ENCODE measurements at places on chromosomes 5 and 9.

DNA sequence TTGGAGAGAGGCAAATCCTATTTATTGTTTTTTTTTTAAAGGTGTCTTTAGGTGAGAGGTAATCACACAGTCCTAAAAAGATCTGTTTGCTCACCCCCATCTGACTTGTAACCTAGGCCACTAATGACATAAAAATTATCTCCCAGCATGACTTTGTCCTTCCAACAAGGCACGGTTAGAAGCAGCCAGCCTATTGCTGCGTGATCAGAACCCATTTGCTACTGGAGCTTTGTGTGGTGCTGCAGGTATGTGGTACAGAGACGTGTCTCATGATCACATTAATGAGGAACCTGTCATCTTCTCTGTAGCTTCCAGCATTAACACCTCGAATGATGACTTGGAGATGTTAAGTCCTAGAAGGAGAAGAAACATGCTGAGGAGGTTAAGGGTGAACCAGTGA, 555.8 kb upstream of the TLE4 start:
- no peak for DNase-seq

GRCh38 chr9:100409176-100409556, 17.8 kb upstream of the MSANTD3 start:
- no peak for DNase-seq

GRCh38 chr9:11199335-11199734, 586.5 kb upstream of the PTPRD start:
- DNase-seq = no peak

DNA sequence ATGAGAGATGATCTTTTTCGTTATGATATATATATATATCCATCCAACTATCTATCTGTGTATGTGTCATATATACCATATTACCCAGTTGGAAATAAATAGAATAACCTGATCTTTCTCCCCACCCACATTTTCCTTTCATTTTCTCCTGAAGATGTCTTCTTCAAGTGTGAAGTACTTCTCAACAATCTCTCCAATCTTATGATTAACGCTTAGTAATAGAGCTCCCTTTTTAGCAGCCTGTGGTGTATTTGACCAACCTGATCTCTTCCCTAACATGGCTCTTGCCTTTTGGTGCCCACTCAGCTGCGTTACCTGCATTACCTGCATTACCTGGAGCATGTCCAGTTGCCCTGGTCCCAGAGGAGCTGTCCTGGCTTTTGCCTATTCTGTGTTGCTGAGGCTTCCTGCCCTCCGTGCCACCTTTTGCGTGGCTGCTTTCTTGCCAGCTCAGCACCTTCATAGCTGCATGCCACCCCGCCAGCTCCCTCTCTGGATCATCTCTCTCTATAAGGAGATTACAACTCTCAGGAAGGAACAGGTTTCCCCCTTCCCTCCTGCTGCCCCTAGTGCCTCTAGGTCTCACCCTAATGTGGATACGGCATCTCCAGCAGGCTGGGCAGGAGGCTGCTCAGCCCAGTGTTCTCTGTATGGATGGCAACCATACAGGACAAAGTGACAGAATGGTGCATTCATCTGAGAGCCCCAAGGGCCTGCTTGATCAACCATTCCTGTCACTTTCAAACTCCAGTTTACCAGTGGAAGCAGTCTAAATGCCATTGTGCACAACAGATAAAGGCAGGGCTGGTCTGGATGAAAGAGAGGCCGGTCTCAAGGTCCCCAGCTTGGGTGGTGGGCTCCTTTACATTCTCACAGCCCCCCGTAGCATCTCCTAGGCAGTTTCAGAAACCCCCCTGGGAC, 126.7 kb downstream of the GADD45G start:
- no peak for DNase-seq

DNA sequence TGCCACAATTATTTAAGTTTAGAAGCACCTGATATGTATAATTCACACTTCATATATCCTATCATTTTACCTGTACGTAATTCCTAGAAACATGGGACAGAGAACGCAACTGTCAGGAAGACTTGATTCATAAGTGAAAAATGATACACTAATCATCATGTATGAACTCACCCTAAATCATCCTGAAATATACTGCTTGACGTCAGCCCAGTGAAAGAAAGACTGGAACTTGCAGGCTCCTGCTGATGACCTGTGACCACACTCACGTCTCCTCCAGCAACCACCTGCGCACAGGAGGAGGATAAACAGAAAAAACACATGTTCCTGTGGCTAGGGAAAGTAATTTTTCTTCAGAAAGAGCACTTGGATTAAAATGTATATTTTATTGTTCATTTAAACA, 169.7 kb downstream of the MPDZ start:
- no peak for DNase-seq

DNA sequence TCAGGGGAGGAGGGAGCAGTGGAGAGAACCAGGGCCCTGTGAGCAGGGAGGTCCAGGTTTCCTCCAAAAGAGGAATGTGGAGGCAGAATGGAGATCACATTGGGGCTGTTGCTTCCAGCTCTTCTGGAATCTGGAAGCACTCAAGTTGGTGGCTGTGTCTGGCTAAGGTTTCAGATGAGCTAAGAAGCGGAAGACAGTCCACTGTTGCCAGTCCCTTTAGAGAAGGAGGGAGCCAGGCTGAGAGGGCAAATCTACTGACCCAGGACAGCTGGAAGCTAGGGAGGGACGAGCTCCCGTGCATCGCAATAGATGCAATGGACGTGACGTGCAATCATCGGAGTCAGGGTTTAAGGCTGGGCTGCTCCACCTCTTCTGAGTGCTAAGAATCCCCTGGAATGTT, 71.2 kb downstream of the TENT4A start:
- DNase-seq = no peak

GRCh38 chr5:55176176-55176818, 3.3 kb upstream of the CDC20B start:
- DNase-seq = no peak

DNA sequence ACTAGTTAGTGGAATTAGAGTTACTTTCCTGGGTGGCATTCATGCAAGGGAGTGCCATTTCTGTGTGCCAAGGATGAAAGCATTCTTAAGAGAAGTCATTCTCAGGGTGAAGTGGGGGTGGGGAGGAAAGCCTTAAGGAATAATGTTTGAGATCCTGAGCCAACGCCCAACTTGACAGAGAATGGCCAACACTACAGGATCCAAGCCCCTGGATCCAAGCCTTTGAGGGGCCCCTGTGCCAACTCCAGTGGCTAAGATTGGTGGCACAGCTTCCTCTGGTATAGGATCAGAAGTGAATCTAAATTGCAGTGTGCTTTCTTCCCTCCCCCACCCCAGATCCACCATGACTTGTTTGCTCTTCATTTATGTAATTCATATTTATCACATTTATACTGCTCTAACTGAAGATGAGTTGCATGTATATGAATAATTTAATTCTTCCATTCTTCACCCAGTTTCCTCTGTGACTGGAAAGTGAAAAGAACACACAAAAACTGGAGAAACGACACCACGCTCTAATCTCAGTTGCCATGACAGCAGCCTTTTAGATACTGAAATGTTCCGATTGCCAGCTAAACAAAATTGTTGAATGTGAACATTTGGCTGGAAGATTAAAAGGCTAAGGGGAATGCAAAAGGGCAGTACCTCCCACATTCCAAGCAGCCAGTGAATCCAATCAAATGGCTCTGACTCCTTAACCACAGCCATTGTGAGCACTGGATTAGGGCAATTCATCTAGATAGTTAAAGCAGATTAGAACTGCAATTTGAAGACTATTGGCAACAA, 4.5 kb downstream of the ZNF608 start:
- no peak for DNase-seq

DNA sequence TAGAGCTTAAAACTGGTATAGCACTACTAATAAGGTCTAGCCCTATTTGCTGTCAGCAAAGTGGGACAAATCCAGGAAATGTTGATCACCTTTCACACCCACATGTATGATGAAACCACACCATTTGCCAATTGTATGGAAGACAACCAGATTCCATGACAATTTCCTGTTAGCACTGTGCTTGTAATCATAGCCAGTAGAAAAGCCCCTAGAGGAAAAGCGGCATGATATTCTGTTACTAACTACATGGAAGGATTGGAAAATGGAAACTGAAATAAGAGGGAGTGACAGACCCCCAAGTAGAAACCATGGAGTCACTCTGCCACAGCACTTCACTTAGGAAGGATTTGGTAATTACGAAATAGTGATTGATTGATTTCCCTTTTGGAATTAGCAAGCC, 923 bp downstream of the SPATA6L start:
- DNase-seq = no peak

DNA sequence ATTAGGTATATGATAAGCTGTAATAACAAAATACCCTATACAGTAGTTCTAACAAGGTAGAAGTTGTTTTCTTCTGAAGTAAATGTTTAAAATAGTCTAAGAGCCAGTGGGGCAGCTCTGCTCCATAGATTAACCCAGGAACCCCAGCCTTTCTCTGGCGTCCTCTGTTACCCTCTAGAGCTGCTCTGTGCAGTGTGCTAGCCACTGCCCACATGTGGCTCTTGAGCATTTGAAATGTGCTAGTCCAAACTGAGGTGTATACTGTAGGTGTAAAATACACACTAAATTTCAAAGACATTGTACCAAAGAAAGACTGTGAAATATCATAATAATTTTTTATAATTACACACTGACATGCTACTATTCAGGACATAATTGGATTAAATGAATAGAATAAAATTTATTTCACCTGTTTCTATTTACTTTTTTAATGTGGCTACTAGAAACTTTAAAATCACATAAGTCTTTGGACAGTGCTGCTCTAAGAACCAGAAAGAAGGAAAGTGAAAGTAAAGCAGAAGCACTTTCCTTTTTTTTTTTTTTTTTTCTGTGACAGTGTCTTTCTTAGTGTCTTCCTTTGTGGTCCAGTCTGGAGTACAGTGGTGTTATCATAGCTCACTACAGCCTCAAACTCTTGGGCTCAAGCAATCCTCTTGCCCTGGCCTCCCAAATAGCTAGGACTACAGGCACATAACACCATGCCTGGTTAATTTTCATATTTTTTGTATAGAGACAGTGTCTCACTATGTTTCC, 39.3 kb downstream of the RAI14 start:
- no peak for DNase-seq

GRCh38 chr5:8919096-8919495, 626.8 kb downstream of the SEMA5A start:
- no peak for DNase-seq

GRCh38 chr5:151720215-151720614, 33.5 kb upstream of the SPARC start:
- no peak for DNase-seq
